Fibroblast of lung (primary cell): ENCODE measurements at places on chromosomes 1 and 21. TPM values are rescaled to one million over a fixed set of nuclear protein-coding genes. Genes with fewer than 3 reads are reported as not detected.
A peak's percentile ranks its signal among the peaks of the same experiment; 100 is the strongest.

The FABP3 gene
- 275 and 664 TPM in 2 replicates for polyA plus RNA-seq

The CRYAA gene
- polyA plus RNA-seq = not detected in 2 replicates

DNA sequence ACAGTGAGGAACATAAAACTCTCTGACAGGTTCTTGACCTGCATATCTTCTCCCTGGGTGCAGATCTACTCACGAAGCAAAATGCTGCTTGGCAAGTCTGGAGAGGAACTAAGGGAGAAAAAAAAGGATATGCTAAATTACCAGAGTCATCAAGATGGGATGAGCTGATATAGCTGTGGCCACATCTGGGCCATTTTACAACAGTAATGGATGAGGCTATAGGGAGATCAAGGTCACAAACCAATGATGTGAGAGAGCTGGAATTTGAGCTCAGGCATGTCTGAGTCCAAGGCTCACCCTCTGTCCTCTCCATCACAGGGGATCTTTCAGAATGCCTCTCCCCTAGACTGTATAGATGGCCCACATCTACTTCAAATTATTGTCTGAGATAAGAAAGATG lies 26.2 kb downstream of the ZMYND12 start:
- DNase-seq = no peak

The HES2 gene
- 0.02 TPM in 1 of 2 replicates, not detected in the other for polyA plus RNA-seq

DNA sequence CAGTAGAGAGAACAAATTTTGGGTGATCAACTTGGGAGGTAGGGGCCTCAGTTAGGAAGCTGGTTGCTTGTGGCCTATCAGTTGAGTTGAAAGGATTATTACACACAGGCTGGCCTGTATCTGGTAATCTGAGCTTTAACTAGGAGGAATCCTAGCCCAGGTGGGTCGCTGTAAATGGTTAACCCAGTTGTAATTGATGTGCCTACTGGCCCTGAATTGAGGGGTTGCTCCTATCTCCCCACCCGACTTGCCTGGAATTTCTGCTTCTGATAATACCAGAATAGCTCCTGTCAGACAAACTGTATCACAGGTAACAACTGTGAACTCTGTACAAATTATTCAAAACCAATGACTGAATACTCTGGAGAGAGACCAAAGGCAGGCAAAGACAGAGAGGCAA lies 210.4 kb upstream of the RUNX1 start:
- no peak for DNase-seq

The TRIM45 gene
- 2.9 and 4.0 TPM in 2 replicates for polyA plus RNA-seq

- DNase-seq = no peak
Measured at GRCh38 chr1:26405281-26405915, 5.2 kb upstream of the LIN28A start.

The RIMKLA gene
- 0.05 TPM in 1 of 2 replicates, not detected in the other for polyA plus RNA-seq

GRCh38 chr1:232621050-232621449 lies 8.9 kb downstream of the SIPA1L2 start:
- DNase-seq = no peak

The PKP1 gene
- 0.06 and 0.08 TPM in 2 replicates for polyA plus RNA-seq

DNA sequence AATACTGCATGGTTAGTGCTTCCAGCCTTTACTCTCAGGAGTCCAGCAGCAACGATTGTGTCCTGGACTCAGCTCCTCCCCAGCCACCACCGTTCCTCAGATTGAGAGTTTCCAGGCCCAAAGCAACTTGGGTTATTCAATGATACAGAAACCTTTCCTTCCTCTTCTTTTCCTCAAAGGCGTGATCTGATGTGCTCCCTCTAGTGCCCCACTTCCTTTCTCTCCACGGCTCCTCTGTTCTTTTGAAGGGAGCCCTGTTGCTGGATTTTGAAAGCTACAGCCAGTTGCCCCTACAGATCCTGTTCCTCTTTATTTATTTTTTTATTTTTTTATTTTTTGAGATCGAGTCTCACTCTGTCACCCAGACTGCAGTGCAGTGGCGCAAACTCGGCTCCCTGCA lies 14.1 kb downstream of the CRP start:
- DNase-seq = no peak

DNA sequence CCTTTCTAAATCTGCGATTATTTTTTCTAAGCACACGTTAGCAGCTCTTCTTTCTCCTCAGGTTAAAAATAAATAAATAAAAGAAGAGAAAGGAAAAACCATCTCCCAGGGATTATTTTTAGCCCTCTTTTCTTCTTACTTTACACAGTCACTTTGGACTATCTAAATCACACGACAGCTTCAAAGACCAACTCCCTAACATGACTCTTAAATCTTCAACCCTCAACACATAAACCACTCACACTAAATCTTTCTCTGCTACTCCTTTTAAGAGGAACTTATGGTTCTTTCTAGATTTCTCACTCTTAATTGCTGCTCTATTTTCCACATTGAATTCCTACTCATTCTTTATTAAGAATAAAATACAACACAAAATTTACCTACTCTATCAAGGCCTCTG lies 1095.0 kb upstream of the B3GALT2 start:
- no peak for DNase-seq

- no peak for DNase-seq
Measured at GRCh38 chr21:42688841-42689371, 35.5 kb downstream of the PDE9A start.

DNA sequence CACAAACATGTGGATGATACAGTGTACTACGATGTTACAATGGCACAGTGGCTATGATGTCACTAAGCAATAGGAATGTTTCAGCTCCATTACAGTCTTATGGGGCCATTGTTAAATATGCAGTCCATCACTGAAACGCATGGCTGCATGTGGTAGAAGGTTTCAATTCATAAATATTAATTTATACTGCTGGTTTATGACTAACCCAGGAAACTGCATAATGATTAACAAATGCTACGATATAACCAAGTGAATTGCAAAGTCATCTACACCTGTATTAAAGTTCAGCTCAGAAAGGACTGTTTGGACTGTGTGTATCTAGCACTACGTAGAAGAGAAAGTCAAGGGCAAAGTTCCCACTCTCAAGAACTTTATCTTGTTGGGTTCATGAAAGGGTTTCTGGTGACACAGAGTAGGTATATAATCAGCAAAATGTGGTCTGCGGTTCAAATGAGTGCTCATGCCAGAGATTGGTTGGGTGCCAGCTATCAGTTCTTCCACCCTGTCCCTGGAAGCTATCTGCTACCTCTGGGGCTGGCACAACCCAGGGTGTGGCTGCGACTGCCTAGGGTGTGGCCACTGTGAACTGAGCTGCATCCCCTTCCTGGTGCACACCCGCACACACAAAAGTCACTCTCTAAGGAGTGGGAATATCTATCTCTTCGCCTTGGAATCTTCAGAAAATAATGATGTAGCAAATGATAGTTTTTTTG lies 14.8 kb downstream of the MGST3 start:
- peak; percentile 25 for DNase-seq

DNA sequence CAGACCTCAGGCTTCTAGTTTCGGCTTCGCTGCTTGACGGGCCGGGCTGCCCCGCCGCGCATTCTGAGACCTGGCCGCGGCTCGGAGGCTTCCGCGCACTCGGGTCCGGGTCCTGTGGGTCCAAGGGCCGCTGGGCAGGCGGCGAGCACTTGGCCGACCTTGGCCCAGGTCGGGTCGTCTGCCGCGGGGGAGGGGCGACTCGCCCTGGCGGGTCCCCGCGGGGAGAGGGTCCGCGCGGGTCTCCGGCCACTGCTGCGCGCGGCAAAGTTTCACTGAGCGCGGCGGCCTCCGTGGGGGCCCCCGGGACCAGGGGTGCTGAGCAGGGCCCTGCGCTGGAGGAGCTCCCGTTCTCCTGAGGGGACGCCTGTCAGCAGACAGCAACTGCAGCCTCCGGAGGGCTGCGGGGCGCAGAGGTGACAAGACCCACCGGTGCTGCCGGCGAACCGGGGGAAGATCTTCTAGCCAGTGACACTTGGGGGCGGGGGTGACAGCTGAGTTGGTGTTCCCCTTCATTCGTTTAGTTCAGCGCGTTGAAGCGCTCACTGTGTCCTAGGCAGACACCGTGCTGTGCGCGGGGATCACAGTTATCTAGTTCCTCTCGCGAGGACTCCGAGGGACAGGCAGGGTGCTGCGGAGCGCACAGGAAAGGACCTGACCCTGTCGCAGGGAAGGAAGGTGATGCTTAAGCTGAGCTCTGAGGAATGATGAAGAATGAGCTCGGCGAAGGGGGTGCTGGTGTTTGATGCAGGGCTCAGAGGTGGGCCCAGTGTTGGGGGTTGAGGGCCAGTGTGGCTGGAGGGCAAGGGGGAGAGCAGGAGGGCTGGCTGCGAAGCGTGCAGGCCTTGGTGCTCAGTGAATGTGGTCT lies 725 bp downstream of the MTFR1L start:
- peak; percentile 61 for DNase-seq

The C1QTNF12 gene
- polyA plus RNA-seq = 0.27 and 0.60 TPM in 2 replicates

The INSRR gene
- not detected in 2 replicates for polyA plus RNA-seq

GRCh38 chr1:10181154-10181553 lies 29.2 kb upstream of the KIF1B start:
- DNase-seq = no peak

GRCh38 chr1:15423355-15424077 lies 13.8 kb downstream of the EFHD2 start:
- DNase-seq = no peak

The COL9A2 gene
- 0.40 and 1.3 TPM in 2 replicates for polyA plus RNA-seq

DNA sequence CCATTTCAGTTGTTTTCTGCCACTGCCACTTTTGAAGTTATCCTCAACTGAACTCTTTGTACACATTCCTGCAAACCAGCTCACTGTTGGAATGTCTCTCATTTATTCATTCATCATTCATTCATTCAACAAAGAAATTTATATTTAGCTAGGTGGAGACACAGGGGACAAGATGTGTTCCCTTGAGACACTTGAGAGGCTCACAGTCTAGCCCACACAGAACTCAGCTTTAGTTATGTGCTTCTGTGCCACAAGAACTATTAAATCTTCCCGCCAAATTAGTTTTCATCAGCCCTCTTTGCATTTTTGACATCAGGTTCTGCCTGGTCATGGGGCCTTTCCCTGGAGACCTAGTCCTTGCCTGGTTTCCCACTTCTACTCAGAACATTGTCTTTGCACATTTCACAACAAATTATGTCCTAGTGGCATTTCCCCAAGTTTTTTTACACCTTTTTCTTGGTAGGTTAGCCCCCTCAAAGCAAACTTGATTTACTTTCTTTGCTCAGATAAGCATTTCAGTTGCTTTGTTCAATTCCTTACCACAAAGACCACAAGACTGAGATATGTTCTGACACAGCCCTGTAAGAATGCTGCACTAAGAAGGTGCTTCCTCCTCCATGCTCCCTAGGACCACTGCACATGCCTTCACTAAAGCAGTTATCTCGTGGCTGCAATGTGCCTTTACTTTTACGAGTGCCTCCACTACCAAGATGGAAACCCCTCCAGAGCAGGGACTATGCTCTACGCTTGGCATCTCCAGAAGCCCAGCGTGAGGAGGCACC lies 31.0 kb downstream of the ILDR2 start:
- peak; percentile 98 for DNase-seq

DNA sequence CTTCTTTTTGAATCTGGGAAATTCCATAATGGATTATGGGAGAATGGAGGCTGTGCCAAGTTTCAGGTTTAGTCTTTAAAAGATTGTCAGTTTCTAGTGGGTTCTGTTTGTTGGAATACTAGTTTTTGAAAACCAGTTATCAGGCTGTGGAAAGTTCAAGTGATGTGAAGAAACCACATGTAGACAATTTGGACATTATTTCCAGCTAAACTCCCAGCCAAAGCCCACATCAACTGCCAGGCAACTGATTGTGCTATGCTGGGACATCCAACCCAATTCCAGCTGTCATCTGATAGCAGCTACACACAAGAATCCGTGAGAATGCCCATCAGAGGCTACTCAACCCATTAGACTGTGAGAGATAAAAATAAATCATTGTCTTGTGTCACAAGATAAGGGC lies 546.1 kb upstream of the ADAMTS5 start:
- DNase-seq = no peak

- no peak for DNase-seq
Measured at GRCh38 chr1:4797429-4797828, 143.0 kb downstream of the AJAP1 start.

The NUDT4B gene
- 17.5 and 22.3 TPM in 2 replicates for polyA plus RNA-seq

- no peak for DNase-seq
Measured at GRCh38 chr1:230292689-230293389, 133.3 kb downstream of the PGBD5 start.

The RAB42 gene
- polyA plus RNA-seq = 2.7 and 3.4 TPM in 2 replicates

GRCh38 chr1:149884433-149885338 lies 14.7 kb upstream of the BOLA1 start:
- DNase-seq = peak; percentile 36

- DNase-seq = no peak
Measured at GRCh38 chr1:159307346-159308020, 5.3 kb downstream of the FCER1A start.

DNA sequence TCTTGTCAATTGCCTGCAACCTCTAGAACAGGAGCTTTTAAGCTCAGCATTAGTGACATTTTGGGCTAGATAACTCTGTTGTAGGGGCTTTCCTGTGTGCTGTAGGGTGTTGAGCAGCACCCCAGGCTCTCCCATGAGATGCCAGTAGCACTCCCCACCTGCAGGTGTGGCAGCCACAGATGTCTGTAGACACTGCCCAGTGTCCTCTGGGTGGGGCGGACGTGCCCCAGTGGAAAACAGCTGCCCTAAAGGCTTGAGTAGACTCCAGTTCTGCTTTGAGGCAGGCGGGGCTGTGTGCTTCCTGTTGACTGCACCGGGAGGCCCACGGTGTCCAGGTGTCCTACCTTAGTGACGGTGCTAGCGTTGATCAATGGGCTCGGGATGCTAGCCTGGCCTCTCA lies 16.9 kb upstream of the PWP2 start:
- DNase-seq = no peak

The SLAMF9 gene
- not detected in 2 replicates for polyA plus RNA-seq

The RNF223 gene
- polyA plus RNA-seq = not detected in 2 replicates

GRCh38 chr1:221098471-221099405 lies 219.5 kb downstream of the HLX start:
- DNase-seq = peak; percentile 13
